ENCODE measurements at places on chromosomes 6 and 20.
A peak's percentile ranks its signal among the peaks of the same experiment; 100 is the strongest.

GRCh38 chr6:152428126-152428525 is 209.0 kb downstream of the SYNE1 start:
- peak; percentile 20 for DNase-seq

GRCh38 chr6:41346441-41346840 is 11.0 kb downstream of the NCR2 start:
- no peak for DNase-seq

DNA sequence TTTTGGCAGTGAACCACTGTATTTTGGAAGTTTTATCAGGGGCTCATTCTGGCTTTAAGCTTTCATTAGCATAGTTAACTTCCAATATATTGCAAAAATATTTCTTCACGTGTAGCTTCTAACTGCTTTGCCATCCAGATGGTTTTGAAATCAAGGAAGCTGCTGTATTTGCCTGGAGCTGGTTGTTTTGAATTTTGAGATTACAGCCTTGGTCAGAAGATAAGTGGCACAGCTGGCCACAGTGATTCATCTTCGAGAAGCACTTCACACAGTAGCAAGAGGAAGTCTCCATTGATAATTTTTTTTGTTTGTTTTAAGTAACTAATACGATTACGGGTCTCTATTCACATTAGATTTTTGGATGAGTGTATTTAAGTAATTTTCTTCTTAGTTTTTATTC is 3.8 kb downstream of the APCDD1L start:
- no peak for DNase-seq

DNA sequence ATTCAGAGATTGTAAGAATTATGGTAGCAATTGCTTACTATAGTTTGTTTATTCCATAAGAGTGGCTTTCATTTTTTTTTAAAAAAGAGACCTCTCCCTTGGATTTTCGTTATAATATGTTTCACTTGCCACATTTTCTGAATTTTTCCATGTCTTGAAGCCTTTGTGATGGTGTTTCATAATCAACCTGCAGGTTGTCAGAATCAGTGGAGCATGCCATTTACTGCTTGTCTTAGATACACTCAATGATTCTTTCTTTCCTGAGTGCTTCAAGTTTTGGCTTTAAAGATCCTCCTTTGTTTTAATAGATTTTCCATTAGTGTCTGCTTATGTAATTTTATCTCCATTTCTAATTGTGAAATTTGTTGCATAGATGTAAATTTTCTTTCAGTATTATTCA is 31.2 kb downstream of the KCNQ5 start:
- no peak for DNase-seq

GRCh38 chr6:134123666-134124208 is 71.3 kb upstream of the SLC2A12 start:
- no peak for DNase-seq

DNA sequence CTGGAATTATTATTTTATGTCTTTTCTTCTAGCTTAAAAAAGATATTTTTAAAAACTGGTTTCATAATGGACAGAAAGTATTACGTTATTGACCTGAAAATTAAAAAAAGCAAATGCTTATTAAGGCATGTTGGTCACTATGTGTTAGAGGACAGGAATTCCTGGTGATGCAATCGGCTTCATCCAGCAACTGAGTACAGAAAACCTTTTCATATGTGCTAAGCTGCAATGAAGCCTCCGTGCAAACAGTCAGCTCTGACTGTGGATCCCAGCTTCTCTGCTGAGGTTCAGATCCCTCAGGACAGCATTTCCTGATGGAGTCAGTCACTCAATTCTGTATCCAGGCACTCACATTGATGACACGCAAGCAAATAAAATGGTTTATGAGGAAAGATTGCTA is 22.7 kb upstream of the BMP2 start:
- DNase-seq: no peak

DNA sequence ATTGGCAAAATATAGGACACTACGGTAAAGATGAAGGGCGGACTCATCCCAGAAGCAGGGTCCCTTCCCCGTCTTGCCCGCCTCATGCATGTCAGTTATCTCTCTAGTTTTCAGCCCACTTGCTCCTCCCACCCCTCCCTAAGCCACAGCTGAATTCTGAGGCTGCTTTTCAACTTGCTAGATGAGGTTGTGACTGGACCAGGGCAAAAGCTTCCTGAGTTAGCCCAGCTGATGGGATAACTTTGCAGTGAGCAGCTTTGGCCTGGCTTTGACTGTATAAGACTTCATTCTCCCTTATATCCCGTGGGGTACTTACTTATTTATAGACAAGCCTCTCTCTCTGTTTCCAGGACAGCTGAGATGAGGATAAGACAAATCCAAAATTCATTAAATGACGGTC is 23.2 kb downstream of the GHRH start:
- no peak for DNase-seq

DNA sequence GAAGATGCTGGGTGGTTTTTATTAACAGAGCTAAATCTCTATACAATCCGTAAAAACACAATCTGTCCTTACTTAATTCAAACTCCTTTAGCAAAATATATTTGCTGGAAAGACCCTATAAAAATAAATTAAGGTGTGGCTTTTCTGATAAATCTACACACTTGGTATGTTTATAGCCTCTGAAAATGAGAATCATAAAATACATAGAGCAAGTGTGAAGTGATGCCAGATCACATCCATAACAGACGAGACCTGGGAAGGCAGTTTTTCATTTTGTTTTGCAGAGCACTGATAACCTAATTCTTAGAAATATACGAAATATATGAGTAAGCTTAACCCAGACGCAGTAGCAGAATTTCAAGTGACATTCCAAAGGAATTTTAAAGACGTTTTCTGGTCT is 10.4 kb upstream of the DDO start:
- no peak for DNase-seq

DNA sequence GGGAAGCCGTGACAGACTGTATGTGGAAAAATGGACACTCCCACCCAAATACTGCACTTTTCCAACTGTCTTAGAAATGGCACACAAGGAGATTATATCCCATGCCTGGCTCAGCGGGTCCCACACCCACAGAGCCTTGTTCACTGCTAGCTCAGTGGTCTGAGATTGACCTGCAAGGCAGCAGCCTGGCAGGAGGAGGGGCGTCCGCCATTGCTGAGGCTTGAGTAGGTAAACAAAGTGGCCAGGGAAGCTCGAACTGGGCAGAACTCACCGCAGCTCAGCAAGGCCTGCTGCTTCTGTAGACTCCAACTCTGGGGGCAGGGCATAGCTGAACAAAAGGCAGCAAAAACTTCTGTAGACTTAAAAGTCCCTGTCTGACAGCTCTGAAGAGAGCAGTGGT is 11.4 kb upstream of the RNF146 start:
- no peak for DNase-seq

- no peak for DNase-seq
These were observed 49.2 kb downstream of the PPP1R16B start for GRCh38 chr20:38854654-38855066.

DNA sequence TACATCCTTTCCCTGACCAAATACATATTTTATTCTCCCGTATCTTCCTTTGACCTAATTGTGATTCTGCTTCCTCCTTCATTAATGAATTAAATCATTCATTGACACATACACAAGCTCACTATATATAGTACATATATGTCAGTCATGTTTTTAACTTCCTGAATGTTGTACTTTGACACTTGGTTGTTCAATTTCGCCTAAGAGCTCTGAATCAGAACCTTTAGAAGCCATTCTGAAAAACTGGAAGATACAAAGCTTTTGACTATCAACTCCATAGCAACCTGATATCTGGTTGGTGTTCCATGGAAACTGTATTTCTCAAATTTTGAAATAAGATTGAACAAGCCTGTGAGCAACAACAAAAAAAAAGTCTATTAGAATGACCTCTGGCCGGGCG is 27.3 kb upstream of the HFE start:
- DNase-seq: no peak

DNA sequence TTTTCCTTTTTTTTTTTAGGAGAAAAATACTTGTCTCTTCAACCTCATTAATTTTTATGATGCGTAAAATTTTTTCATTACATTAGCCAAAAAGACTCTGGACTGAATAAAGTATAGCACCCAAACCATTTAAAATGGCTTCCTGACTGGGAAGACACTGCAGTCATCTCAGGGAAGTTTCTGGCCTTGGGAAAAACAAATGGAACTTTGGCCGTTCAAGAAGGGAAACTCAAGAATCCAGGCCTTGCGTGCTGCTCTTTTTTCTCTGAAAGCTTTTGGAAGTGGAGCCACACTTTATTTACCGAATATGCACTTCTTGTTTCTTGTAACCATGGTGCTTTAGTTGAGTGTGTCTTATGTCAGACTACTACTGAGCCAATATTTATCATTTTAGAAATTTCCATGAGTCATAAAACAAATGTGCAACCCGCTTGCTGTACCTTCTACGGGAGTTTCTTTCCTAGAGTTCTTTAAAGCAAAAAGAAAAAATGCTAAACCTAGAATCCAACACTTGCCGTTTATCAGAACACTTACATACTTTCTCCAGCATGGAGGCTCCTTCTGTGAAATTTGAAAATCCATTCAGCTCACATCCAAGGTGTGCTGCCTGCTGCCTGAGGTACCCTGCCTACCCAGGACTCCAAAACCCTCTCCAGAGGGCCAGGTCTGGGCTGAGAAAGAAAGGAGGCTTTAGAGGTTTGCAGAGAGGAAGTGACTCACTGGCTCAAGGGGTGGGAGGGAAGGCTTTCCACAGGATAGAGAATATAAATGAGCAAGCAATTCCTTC is 11.5 kb upstream of the DSTN start:
- no peak for DNase-seq

DNA sequence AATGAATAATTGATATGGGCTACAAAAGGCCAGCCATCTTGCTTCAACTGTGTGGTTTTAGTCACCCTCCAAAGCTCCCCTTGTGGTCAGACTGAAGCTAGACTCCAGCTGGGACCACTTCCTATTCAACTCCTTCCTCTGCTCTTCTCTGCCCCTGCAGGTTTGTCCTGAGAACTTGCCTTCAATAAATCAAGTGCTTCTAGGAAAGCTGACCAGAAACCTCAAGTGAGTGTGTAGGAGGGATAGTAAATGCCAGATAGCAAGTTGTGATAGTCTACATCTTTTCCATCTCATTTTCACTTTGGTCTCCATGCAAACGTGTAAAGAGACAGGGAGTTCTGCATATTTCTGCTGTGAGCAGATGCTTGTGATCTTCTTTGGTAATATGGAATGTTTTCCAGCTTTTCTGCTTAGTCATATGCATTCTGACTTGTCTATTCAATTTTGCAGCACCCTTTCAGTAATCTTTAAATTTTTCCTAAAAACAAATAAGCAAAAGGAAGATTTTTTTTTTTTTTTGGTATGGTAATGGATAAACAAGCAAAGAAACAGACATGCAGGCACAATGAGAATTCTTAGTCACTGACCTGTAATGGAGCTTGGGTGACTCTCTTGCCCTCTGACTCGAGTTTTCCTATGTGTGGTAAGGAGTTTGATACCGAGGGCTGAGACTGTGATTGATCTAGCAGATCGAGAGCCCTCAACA is 201.3 kb upstream of the BTBD3 start:
- DNase-seq: peak; percentile 61

- no peak for DNase-seq
These were observed 51.8 kb upstream of the RIPOR2 start for GRCh38 chr6:24987446-24988115.

GRCh38 chr20:58481481-58482021 is 33.6 kb downstream of the APCDD1L start:
- no peak for DNase-seq

- no peak for DNase-seq
These were observed 283.2 kb upstream of the HSF2 start for GRCh38 chr6:122116119-122116834.

GRCh38 chr6:3471711-3472110 is 14.9 kb upstream of the SLC22A23 start:
- no peak for DNase-seq

DNA sequence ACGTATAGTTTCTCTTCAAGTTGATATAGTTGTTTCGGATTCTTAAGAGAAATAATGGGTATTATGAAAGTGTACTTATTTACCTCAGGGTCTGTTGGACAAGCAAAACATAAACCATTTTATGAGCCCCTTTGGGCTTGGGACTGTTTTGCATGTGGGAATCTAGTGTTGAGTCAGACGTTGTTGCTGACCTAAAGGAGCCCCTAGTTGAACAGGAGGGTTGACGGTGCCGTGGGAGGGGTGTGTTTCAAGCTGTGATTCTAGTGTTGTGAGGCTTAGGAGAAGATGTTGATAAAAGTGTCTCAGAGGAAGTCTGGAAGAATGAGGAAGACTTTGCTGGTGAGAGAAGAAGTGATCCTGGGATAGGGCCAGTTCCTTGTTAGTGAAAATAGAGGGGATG is 140.0 kb downstream of the ARID1B start:
- DNase-seq: no peak

- no peak for DNase-seq
These were observed 86.5 kb downstream of the GINS1 start for GRCh38 chr20:25493748-25494505.

DNA sequence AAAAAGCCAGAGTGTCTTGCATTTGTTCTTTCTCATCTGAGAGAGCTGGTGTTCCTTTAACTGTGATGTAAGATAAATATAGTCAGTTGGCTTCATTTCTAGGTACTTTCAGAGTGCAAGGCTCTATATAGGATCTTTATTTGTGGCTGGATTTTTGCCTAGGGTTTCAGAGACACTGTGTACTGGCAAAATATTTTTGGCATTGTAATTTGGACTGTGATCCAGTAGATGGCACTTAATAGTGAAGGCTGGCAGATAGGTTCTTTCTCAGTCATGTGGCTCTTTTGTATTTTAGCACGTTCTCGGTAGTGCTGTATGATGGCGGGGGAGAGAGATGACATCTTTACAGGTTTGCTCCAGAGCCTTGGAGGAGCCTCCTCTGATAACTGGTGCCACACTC is 26.8 kb upstream of the SLC35B3 start:
- DNase-seq: no peak

DNA sequence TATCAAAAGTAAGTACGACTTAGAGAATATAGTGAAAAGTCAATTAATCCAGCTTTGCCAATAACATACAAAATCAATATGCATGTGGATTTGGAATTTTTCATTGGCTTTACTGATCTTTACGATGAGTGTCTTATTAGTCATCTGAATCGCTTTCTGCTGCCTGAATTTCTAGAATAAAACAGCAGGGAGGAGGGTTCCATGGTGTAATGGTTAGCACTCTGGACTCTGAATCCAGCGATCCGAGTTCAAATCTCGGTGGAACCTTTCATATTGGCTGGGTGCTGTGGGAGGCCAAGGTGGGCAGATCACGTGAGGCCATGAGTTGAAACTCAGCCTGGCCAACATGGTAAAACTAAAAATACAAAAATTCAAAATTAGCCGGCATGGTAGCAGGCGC is 448.8 kb downstream of the RNF144B start:
- DNase-seq: no peak

GRCh38 chr6:21603082-21603952 is 9.8 kb downstream of the SOX4 start:
- DNase-seq: no peak

- no peak for DNase-seq
These were observed 362.5 kb downstream of the PREX1 start for GRCh38 chr20:48465271-48465670.

GRCh38 chr20:47334022-47334551 is 22.4 kb downstream of the ZMYND8 start:
- DNase-seq: no peak

Data from epithelial cell of proximal tubule (primary cell).